ENCODE measurements at places on chromosomes 1 and 21.

- no peak for DNase-seq
Observed at GRCh38 chr1:167428395-167428794, 89.9 kb downstream of the CD247 start.

DNA sequence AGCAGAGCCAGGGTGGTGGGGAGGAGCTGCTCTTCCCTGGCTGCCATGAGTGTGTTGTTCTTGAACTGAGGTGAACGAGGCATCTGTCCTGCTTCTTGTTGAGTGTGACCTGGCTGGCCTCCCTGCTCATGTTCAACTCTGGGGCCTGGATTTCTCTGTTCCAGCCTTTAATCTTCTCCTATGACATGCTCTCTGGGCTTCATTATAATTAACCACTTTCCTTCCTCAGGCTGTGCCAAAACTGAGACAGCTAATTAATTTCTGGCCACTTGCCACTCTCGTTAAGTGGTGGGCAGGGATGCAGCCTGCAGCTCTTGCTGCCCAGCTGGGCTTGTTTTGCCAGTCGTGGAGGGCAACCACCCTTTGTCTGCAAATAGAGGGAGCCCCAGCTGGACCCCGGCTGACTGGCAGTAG lies 23.3 kb downstream of the OPRD1 start:
- peak; percentile 58 for DNase-seq

DNA sequence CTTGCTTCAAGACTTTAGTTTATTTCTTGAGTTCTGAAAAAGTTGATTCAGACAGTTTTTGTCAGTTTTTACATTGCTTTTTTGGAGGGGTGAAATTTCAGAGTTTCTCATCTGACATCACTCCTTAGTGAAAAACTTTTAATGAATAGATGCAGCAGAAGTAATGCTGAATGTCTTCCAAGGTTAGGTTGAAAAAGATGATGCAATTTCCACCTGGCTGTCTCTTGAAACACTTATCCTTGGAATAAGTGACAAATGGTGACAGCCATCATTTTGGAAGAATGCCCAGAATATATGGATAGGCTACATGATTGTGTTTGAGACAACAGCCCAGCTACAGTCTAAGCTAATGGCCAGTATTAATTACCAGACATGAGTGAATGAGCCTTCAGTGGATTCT lies 140.8 kb downstream of the ZNF644 start:
- DNase-seq = no peak

GRCh38 chr1:217563179-217563578 lies 67.7 kb downstream of the GPATCH2 start:
- DNase-seq = no peak

DNA sequence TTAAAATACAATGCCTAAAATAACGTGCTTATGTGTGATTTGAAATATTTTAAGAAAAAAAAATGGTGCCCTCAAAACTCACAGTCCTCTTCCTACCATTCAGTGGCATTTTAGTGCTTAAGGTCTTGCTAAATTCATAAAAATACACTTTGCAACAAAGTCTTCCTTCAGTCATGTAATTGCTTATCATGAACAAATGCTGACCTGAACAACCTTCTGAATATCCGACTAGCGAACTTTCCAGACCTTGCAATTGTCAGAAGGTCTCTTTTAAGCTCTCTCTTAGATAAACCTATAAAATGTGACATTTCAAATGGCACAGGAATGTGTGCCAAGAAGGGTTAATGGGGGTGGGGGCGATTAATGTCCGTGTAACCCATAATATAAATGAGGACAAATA lies 858 bp downstream of the BRINP3 start:
- no peak for DNase-seq

GRCh38 chr1:68230901-68231626 lies 1.3 kb downstream of the WLS start:
- no peak for DNase-seq

- no peak for DNase-seq
Observed at GRCh38 chr1:95407131-95407885, 173.3 kb downstream of the RWDD3 start.

DNA sequence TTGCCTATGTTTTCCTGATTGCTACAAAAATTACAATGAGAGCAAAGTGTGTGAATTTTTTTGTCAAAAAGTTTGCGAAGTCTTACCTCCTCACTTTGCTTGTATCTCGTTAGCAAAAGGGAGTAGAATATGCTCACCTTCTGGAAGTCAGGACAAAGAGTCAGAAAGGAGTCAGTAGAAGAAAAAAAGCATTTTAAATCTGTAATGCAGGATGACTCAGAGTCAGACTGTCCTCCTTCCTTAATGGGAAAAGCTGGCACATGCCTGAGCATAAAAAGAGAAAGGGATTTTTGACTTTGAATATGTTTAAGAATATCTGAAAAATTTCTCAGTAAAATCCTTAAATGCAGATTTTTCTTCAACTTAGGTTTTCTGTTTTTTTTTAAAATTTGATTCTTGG lies 14.2 kb upstream of the VN1R5 start:
- no peak for DNase-seq

GRCh38 chr1:55640708-55641473 lies 425.7 kb upstream of the USP24 start:
- DNase-seq = no peak

DNA sequence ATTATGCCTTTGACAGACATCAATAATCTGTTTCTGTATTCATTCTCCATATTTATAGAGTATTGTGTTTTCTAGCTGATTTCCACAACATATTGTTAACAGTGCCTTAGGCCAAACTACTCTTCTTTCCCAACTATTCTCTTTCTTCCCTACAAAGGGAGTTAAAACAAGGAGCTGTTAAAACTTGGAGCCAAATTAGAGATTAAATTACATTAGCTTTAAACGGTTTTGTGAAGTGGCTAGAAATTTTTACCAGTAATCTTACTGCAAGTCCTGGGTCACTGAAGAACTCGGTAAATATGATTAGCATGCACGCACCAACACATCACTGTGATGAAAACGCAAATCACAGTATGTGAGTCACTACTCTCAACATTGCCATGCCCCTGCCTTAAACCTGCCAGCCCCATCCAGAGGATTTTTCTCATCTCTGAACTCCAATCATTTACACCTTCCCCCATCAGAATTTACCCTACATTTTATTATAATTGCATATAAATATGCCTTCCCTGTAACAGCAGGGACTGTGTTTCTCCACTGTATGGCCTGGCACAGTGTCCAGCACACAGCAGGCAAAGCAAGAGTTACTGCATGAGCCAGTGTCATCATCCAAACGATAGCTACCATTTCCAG lies 1.5 kb upstream of the PRDX6 start:
- no peak for DNase-seq

GRCh38 chr1:159778266-159778665 lies 2.5 kb upstream of the DUSP23 start:
- no peak for DNase-seq

- DNase-seq = peak; percentile 73
Observed at GRCh38 chr1:147273409-147274336, 31.2 kb downstream of the CHD1L start.

DNA sequence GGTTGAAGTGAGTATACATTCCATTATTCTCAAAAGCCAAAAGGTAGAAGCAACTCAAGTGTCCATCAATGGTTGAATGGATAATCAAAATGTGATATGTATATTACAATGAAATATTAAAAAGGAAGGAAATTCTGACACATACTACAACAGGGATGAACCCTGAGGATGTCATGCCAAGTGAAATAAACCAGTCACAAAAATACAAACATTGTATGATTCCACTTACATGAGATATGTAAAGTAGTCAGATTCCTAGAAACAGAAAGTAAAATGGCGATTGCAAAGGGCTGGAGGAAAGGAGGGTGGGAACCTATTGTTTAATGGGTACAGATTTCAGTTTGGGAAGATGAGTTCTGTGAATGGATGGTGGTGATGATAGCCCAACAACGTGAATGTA lies 5.8 kb downstream of the SLC44A3 start:
- DNase-seq = no peak

GRCh38 chr1:18653916-18654315 lies 23.3 kb downstream of the PAX7 start:
- no peak for DNase-seq

- DNase-seq = no peak
Observed at GRCh38 chr1:11598461-11598860, 55.8 kb downstream of the FBXO2 start.

DNA sequence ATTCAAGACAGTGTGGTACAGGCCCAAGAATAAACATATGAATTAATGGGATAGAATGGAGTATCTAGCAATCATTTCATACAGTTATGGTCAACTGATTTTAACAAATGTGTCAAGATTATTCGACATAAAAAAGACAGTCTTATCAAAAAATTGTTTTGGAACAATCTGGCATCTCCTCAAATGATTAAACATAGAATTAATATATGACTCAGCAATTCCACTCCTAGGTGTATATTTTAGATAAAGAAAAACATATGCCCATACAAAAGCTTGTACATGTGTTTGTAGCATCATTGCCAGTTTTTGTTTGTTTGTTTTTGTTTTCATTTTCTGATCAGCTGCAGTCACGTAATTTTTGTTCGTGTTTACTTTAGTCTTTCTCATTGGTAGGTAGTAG lies 1188.3 kb downstream of the BRINP3 start:
- no peak for DNase-seq

DNA sequence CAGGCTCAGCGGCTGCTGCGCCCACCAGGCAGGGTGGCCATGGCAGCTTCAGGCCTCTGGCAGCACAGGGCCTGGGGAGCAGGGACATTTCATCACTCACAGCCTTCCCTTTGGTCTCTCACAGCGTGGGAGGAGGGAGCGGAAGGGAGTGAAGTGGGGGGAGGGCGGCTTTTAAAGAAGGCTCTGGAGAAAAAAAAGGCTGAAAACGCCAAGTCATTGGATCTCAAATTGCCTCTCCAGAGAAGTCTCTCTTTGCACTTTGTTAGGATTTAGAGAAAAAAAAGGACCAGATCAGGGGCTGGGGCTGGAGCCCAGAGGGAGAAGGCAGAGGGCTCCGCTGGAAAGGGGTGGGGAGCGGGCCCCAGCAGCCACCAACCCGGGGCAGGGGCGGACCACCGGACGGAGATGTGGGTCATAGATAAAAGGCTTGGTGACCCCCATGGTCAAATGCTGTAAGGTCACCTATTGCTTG lies 209.9 kb downstream of the GRIK3 start:
- DNase-seq = no peak

DNA sequence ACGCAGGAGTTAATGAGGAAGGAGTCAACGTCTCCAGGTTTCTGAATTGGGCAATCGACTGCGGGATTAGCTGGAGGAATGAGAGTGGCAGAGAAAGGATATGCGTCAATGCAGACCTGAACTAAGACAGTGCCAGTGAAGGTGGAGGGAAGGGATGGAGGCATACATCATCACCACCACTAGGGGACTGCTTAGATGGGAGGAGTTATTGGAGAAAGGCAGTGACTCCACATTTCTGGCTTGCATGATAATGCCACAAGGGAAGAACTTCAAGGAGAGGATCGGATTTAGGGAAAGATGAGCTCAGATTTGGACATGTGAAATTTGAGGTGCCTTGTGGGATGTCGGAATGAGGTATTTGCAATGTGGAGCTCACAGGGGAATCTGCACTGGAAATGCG lies 17.5 kb downstream of the VASH2 start:
- DNase-seq = no peak

DNA sequence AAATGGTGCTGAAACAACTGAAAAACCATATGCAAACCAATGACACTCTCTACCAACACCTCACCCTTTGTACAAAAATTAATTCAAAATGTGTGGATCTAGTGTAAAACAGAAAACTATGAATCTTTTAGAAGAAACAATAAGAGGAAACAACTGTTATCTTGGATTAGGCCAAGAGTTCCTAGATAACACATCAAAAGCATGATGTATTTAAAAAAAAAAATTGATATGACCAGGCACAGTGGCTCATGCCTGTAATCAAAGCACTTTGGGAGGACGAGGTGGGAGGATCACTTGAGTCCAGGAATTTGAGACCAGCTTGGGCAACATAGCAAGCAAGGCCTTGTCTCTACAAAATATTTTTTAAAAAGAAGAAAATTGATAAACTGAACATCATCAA lies 79.0 kb downstream of the EIF4G3 start:
- no peak for DNase-seq

DNA sequence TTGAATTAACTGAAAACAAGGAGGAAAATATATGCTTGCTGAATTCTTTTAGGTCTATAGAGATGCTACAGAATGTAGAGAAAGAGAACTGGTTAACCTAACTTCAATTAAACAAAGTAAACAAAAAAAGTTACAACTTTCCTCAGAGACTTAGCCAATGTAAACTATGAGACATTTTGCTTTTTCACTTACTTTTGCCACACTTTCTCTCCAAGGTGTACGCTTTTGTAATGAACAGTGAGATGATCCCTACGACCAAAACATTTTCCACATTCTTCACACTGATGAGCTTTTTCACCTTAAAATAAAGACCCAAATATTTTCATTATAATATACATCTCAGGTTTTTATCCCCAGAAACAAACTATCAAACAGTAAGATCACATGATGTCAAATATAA lies 28.3 kb upstream of the ASPM start:
- no peak for DNase-seq

GRCh38 chr1:15214527-15214926 lies 32.5 kb upstream of the FHAD1 start:
- DNase-seq = no peak

GRCh38 chr1:61081686-61082310 lies 563 bp upstream of the NFIA start:
- peak; percentile 55 for DNase-seq

DNA sequence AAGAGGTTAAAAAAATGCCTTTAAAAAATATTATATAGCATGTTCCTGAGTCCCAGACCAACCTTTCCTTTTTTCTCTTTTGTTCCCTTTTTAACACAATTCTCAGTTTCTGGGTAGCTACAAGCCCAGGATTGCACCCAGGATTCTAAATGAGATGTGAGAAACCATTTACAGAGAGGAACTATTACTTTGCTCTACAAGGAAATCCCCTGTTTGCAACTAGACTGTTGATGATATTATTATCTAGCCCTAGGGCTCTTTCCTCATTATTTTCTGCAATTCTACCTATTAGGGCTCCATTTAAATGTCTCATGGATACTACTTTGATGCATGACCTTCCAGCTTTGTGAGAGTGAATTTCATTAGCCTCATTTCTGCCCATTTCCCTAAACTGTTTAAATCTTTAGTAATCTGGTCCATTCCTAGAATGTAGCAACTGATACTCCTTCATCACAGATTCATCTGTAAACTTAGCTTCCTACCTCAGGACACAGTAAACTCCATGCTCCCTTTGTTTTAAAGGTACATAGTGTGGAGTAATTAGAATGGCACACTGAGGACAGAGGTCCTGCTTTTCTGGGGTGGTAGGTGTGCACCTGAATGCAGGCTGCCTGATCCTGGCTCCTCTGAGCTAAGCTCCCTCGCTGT lies 7.1 kb upstream of the KIF14 start:
- DNase-seq = no peak

GRCh38 chr1:118081387-118081786 lies 103.6 kb downstream of the SPAG17 start:
- no peak for DNase-seq

- no peak for DNase-seq
Observed at GRCh38 chr1:214074477-214074876, 86.7 kb downstream of the PROX1 start.

Measured in NCI-H345 (cell line).